ENCODE measurements at places on chromosomes 2 and 18. TPM values are rescaled to one million over a fixed set of nuclear protein-coding genes. Genes with fewer than 3 reads are reported as not detected.

- no peak overlapping the region for H3K27ac ChIP-seq
- no peak overlapping the region for H3K4me3 ChIP-seq
- DNase-seq: no peak
Observed at GRCh38 chr2:23803965-23804542, 122.9 kb downstream of the ATAD2B start.

DNA sequence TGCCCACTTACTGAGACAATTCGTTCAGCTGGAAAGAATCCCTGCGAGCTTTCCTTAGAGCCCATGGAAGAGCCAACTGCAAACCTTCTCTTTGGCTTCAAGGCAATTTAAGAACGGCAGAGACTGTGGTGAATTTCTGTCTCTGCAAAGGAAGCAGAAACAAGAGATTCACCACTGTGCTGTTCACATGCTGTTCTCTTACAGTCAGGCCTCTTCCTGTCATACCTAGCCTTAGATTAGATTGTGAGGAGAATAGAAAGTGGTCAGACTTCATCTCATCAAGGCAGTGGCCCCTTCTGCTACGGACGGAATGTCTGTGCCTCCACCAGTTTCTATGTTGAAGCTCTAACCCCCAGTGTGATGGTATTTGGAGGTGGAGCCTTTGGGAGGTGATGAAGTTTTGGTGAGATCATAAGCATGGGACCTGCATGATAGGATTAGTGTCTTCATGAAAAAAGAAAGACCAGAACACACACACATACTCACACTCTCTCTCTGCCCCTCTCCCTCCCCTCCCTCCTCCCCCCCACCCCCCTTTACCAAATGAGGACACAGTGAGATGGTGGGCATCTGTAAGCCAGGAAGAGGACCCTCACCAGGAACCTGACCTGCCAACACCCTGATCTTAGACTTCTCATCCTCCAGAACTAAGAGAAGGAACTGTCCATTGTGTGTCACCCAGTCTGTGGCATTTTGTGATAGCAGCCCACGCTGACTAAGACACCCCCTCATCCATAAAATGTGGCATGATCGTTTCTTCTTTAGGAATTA is 45.6 kb upstream of the NRP2 start:
- H3K27ac ChIP-seq: no peak overlapping the region
- no peaks in the 10 kb centered on the region for H3K36me3 ChIP-seq
- H3K27me3 ChIP-seq: no peaks in the 10 kb centered on the region

- H3K36me3 ChIP-seq: no peaks in the 10 kb centered on the region
- no peak overlapping the region for H3K4me3 ChIP-seq
- H3K27me3 ChIP-seq: no peaks in the 10 kb centered on the region
- DNase-seq: no peak
Observed at GRCh38 chr2:25275575-25275965, 66.2 kb downstream of the DNMT3A start.

DNA sequence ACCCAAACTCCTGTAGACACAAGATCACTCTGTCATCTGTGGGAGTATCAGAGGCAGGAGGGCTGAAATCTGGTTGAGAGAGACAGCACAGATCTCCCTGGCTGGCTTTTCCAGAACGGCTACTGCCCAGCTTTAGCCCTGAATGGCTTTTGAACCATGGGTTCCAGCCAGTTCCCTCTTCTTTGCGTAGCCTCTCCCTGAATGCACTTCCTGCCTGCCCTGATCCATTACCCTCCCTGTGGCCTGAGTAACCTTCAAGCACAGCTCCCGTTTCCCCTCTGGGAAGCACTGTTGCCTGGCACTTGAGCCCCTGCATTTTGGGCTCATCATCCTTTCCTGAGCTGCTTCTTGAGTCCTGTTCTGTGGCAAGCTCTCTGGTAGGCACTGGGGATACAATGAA is 68.8 kb downstream of the ASAP2 start:
- no peaks in the 10 kb centered on the region for H3K27me3 ChIP-seq
- no peaks in the 10 kb centered on the region for H3K36me3 ChIP-seq
- no peak for DNase-seq

- no peak for DNase-seq
- no peaks in the 10 kb centered on the region for H3K36me3 ChIP-seq
- H3K27ac ChIP-seq: no peak overlapping the region
- H3K27me3 ChIP-seq: no peaks in the 10 kb centered on the region
Observed at GRCh38 chr2:31979956-31980355, 30.9 kb downstream of the MEMO1 start.

Gene CACNB4
- 0.69 TPM for total RNA-seq
